PC-3 (cell line): ENCODE measurements at places on chromosomes 4 and X.
A peak's percentile ranks its signal among the peaks of the same experiment; 100 is the strongest.

GRCh38 chr4:1830642-1831228 is 25.2 kb downstream of the LETM1 start:
- no peak for DNase-seq

DNA sequence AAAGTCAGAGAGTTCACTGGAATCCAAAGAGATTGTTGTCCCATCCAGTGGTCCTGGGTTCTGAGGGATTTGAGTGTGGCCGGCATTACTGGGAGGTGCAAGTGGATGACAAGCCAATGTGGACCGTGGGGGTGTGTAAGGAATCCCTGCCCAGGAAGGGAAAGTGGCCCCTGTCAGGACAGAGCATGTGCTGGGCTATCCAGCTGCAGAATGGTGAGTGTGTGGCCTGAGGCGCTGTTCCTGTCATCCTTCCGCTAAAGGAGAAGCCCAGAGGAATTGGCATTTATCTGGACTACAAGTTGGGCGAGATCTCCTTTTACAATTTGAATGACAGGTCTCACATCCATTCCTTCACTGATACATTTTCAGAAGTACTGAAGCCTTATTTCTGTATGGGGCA is 20.4 kb upstream of the TRIM60 start:
- DNase-seq = peak; percentile 37

DNA sequence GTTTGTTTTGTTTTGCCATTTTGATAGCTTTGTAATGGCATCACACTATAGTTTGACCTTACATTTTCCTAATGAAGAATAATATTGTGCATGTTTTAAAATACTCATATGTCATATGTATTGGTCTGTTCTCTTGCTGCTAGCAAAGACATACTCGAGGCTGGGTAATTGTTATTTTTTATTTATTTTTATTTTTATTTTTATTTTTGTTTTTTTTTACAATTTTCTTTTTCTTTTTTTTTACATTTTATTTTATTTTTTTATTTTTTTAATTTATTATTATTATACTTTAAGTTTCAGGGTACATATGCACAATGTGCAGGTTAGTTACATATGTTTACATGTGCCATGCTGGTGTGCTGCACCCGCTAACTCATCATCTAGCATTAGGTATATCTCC is 104.6 kb upstream of the GRID2 start:
- DNase-seq = no peak

DNA sequence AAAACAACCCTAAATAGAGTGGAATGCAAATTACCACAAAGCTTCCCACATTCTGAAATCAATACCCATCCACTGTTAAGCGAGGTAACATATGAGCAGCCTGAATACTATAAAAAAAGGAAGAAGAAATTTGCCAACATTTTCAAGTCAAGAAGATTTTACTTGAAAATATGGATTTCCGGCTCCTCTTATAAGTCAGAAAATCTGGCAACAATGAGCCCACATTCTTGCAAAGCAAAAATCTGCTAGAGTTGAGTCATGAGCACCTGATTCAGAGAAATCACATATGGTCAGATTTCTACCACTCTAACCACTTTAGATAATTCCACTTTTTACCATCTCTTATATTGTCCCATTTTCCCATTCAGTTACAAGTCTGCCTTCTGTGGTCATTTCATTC is 395.7 kb downstream of the DTHD1 start:
- no peak for DNase-seq

GRCh38 chr4:111011458-111011857 is 388.6 kb upstream of the PITX2 start:
- DNase-seq = no peak

DNA sequence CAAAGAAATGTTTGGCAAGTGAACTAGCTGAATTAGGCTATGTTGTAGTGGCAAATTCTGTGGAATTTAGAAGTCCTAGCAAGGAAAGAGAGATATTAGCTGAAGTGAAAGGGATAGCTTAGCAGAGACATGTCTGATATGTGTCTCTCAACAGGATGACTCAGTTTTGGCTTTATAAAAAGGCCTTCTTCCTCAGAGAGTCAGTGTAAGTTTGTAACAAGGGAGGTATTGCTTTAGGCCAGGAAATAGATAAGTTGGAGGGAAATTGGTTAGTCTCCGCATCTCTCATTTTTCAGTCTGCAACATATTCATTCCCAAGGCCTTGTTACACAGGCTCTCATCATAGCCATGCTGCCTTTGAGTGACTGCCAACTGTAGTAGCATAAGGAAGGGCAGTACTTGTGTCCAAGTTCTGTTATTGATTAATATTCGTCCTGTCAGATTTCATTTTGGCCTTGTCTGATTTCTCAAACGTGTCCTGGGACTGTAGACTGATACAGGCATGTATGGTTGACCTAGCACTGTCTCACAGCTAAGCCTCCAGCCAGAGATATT is 4.0 kb downstream of the TMEM164 start:
- peak; percentile 26 for DNase-seq

DNA sequence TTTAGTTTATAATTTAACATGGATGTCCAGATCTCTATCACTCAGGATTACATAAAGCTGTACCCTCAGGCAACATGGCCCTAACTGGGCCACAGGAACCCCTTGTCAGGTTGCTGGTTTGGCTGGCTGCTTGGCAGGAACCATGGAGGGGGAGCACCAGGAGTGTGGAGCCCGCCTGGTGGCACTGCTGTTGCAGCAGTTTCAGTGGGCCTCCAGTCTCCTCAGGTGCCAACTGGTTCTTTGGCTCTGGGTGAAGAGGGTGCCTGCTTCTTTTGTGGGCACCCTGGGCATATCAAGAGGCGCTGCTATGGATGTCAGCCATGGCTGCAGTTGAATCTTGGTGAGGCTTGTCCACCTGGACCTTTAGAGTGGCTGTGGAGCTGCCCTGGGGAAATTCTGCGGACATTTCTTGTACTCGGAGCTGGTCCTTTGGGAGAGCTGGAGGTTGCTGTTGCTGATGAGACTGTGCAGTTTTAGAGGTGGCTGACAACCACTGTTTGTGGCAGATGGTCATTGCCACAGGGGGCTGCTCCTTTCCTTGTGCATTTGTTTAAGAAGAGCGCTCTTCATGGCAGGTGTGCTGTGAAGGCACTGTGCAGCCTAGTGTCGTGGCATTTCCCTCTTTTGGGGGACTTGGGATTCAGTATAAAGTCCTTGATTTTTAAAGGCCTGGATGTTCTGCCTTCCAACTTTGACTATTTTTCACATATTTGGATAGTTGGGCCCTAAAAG is 10.3 kb upstream of the SMIM14 start:
- no peak for DNase-seq

GRCh38 chr4:111228396-111228795 is 605.5 kb upstream of the PITX2 start:
- no peak for DNase-seq

GRCh38 chr4:156195914-156196313 is 242.2 kb upstream of the CTSO start:
- DNase-seq = no peak

DNA sequence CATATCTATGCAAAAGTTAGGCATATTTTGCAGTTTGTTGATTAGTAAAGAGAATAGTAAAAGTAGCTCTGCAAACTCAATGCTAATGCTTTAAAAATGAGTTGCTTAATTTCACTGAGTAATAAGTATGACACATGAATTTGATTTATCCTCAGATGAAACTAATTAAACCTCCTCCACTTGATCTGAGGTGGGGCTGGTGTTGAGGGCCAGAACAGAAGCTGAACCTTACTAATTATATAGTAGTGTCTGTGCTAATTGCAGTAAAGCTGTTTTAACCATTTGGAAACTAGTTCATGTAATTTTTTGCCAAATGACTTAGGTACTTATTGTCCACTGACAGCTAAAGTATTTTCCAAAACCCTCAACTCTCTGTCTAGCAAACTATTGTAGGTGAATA is 7.7 kb upstream of the PGAM4 start:
- DNase-seq = no peak

DNA sequence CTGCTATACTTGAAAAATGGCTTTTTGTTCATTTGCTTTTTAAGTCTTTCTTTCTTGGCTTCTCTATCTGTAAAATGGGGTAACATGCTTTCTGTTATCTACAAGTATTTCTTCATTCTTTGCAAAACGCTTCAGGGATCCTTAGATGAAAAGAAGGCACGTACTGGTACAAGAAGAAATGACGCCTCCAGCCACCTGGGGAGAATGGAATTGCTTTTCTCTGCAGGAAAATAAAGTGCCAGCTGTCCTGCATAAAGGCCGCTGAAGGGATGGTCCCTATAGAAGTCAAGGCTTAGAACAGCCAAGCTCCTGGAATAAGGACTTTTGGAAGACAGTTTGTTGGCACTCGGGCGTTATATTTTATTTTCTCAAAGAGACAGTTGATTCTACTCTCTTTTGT is 210.8 kb upstream of the RASGEF1B start:
- DNase-seq = no peak

GRCh38 chrX:18995221-18995620 is 11.3 kb upstream of the PHKA2 start:
- DNase-seq = peak; percentile 75

- no peak for DNase-seq
Observed at GRCh38 chrX:143165778-143166177, 140.1 kb downstream of the SPANXN4 start.

DNA sequence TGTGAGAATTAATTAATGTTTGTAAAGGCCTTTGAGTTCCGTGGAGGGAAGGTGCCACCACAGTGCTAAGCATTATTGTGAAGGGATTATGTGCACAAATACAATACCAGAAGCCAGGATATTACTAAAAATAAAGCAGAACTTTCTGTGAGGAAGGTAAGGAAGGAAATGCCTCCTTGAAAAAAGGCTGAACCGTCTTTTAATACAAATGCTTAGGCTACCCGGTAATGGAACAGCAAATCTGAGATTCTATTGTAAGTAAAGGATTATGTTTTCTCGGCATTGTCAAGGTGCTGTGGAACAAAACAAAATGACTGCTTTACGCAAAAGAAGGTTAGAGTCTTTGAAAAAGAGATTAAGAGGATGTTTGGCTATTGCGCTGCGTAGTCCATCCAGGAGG is 57.9 kb upstream of the SPRY1 start:
- no peak for DNase-seq

DNA sequence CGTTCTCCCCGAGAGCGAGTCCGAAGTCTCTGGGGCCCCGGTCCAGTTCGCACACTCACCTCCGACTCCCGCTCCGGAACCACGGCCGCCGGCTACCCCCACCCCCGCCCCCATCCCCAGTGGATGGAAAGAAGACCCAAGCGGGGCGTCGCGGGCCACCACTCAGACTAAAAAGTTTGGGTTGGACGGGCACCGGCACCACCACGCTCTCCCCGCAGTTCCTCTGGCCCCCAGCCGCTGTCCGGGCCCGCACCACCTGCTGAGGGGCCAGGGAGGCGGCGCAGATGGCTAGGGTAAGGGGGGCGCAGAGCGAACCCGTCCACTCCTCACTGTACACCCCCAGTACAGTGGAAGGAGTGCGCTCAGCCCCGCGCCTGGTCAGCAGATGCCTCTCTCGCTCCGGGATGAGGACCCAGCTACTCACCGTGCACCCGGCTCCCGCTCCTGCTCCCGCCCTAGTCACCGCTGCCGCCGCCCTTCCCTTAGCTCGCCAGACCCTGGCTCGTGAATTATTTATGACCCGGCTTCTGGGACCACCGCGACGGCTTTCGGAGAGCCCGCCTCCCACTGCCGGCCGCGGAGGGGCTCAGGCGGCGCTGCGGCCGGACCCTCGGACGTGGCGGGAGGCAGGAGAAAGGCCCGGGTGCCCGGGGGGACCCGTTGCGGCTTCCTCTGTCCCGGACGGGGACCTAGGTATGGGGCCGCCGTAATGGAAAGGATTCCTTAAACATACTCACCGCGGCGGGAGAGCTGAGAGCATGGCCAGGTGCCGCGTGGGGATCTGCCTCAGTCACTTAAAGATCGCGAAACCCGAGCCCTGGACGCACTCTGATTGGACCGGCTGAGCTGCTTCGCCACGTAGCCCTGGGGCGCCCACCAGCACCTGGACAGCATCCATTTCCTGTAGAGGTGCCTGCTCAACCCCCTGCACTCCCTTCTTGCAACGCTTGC is at the start of gene PROM1:
Gene PROM1 (minus strand): TSS at position 783 of the 951 bp plus-strand sequence. CDS start 8,117 bp downstream, outside the sequence.
- DNase-seq = no peak
